ENCODE measurements at places on chromosomes 2 and 18. TPM values are rescaled to one million over a fixed set of nuclear protein-coding genes. Genes with fewer than 3 reads are reported as not detected.

NEMP2 gene
- 8.1 TPM for total RNA-seq

CRYGD gene
- not detected for total RNA-seq

GBX2 gene
- total RNA-seq, result 0.25 TPM

HMSD gene
- 0.09 TPM for total RNA-seq

COBLL1 gene
- 25.3 TPM for total RNA-seq

RIT2 gene
- total RNA-seq, result not detected

RBM45 gene
- total RNA-seq, result 27.1 TPM

COA5 gene
- 15.0 TPM for total RNA-seq

CCDC68 gene
- 7.4 TPM for total RNA-seq

GTF2A1L gene
- not detected for total RNA-seq

MAIP1 gene
- total RNA-seq, result 5.6 TPM

LINC00305 gene
- not detected for total RNA-seq

LRRTM4 gene
- 1.5 TPM for total RNA-seq

FLACC1 gene
- 1.2 TPM for total RNA-seq

PSTPIP2 gene
- total RNA-seq, result 6.4 TPM

ZC3H6 gene
- total RNA-seq, result 2.9 TPM

MGAT4A gene
- 0.36 TPM for total RNA-seq

ZNF892 gene
- 4.9 TPM for total RNA-seq

ACVR1C gene
- total RNA-seq, result 0.63 TPM

PLA2R1 gene
- total RNA-seq, result 27.0 TPM

RAB6C gene
- not detected for total RNA-seq

CTNNA2 gene
- total RNA-seq, result 0.36 TPM

KCNF1 gene
- not detected for total RNA-seq

FIGN gene
- 4.1 TPM for total RNA-seq

MYOM1 gene
- total RNA-seq, result 0.90 TPM

ATRAID gene
- total RNA-seq, result 216 TPM

WDFY1 gene
- total RNA-seq, result 62.6 TPM

NAT8 gene
- total RNA-seq, result not detected

RFTN2 gene
- 16.4 TPM for total RNA-seq

GNLY gene
- not detected for total RNA-seq

GKN1 gene
- not detected for total RNA-seq

ERFE gene
- total RNA-seq, result 3.4 TPM

PRKCE gene
- 12.5 TPM for total RNA-seq

CRYGC gene
- total RNA-seq, result not detected

HOXD10 gene
- total RNA-seq, result not detected

C2orf81 gene
- total RNA-seq, result 1.9 TPM

SCG2 gene
- total RNA-seq, result 3.4 TPM

AMER3 gene
- total RNA-seq, result not detected

C2orf15 gene
- total RNA-seq, result not detected

CGREF1 gene
- 9.3 TPM for total RNA-seq

GPR39 gene
- 12.7 TPM for total RNA-seq

SALL3 gene
- not detected for total RNA-seq

SAG gene
- not detected for total RNA-seq

SP140L gene
- 16.0 TPM for total RNA-seq

IL18RAP gene
- 0.09 TPM for total RNA-seq

LAMA3 gene
- total RNA-seq, result 15.7 TPM

OSR1 gene
- 117 TPM for total RNA-seq

PLCD4 gene
- 1.2 TPM for total RNA-seq

OSBPL6 gene
- 5.2 TPM for total RNA-seq

FRZB gene
- total RNA-seq, result 0.18 TPM

PRKRA gene
- 34.2 TPM for total RNA-seq

MEP1B gene
- not detected for total RNA-seq

All from fibroblast of the aortic adventitia (primary cell).